ENCODE measurements at places on chromosomes 2 and 18. TPM values are rescaled to one million over a fixed set of nuclear protein-coding genes. Genes with fewer than 3 reads are reported as not detected.

Gene ADAM23
- total RNA-seq: 10.0 TPM

Gene ERICH2
- not detected for total RNA-seq

Gene DPP10
- total RNA-seq: not detected

Gene MOCOS
- total RNA-seq: 2.9 TPM

Gene OR6B2
- not detected for total RNA-seq

Gene GNAL
- 5.8 TPM for total RNA-seq

Gene DES
- 0.27 TPM for total RNA-seq

Gene REG3A
- total RNA-seq: not detected

Gene ALPI
- total RNA-seq: not detected

Gene PCARE
- not detected for total RNA-seq

Gene GKN1
- 0.37 TPM for total RNA-seq

Gene OSGEPL1
- total RNA-seq: 3.8 TPM

Gene THAP4
- total RNA-seq: 73.7 TPM

Gene DHX57
- total RNA-seq: 21.0 TPM

All from A549 treated with AZD2906 at 1 μM for 4 hours (cell line).